Esophagus squamous epithelium (tissue), 5 donors: ENCODE measurements at places on chromosomes 3 and 15.

GRCh38 chr3:17301271-17301670 is 416.5 kb downstream of the PLCL2 start:
- no peak for DNase-seq

DNA sequence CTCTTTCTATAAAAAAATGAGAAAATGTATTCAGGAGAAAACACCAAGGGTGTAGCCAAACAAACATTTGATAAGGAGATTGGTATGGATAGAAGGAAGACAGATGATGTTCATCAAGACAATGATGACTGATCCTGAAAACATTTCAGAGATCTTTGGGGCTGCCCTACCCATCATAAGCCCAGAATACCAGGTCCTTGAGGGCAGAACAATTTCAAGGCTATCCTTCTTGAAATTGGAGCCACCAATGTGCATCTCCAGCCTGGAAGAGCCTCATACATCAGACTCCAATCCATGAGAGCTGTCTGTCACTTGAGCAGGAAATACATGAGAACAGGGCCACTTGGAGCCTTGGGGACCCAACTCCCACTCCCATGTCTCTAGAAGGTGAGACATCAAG is 89.5 kb upstream of the ANKRD28 start:
- DNase-seq: no peak

DNA sequence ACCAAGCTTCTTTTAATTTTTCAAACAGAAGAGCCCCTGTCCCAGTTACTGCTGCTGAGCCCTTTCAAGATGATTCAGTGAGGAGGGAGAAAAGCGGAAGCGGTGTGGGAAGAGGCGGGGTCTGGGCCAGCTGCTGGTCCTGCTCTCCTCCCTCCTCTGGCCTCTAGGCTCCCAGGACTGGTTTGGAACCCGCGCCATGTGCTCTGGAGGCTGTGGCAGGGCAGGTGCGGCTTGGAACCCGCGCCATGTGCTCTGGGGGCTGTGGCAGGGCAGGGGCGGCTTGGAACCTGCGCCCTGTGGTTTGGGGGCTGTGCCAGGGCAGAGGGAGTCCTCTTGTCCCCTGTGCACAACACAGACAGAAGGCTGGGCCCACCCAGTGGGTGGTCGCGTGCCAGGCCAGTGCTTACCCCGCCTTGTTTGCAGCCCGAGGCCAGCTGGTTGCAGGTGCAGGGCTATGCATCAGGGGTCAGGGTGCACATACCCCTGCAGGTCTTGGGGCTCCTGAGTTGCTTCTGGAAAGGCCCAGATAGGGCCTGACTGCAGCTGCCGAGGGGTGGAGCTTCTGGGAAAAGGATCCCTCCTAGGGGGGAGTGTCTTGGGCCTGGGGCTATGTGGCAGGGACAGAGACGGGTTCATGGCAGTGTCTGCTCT is 12.2 kb downstream of the ALG1L2 start:
- no peak for DNase-seq

- DNase-seq: no peak
Measured at GRCh38 chr3:12729051-12729651, 29.9 kb downstream of the TMEM40 start.

- no peak for DNase-seq
Measured at GRCh38 chr3:65291448-65292125, 603.8 kb upstream of the ADAMTS9 start.

DNA sequence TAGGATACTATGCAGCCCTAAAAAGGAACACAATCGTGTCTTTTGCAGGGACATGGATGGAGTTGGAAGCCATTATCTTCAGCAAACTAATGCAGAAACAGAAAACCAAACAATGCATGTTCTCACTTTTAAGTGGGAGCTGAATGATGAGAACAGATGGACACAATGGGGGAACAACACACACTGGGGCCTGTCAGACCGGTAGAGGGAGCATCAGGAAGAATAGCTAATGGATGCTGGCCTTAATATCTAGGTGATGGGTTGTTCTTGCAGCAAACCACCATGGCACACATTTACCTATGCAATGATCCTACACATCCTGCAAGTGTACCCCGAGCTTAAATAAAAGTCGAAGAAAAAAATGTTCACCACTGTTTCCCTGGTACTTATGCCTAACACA is 17.5 kb downstream of the SENP7 start:
- DNase-seq: no peak

GRCh38 chr15:27133249-27133648 is 162.3 kb downstream of the GABRG3 start:
- DNase-seq: no peak

DNA sequence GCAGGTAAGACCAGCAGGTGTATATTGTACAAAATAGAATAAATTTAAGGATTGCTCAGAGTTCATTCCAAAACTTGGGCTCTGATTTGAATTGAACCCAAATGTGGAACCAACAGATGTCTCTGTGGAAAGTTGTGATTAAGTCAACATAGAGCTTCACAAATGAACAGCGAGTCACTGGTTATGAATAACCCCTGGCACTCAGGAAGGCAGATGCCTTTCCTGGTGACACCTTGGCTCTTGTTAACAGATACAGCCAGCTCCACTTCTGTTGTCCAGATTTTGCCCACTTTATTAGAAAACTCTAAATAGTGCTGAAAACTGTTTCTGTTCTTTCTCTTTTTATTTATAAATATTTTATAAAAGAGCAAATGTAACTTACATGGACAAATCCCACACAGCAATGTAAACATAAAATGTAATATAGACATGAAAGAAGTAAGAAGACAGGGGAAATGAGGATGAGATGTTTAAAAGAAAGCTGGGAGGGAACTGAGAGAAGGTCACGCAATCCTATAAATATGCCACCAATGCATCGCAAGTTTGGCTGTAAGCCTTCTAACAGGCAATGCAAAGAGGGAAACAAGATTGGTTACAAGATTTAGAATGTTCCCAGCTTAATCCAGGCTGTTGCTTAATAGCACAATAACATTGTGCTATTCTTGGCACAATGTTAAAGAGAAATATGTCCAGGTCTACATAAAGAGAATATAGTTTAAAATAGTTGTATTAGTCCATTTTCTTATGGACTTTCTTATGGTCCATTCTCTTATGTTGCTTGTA is 495.5 kb downstream of the TAFA4 start:
- DNase-seq: no peak

GRCh38 chr3:33093847-33094246 is 3.1 kb downstream of the GLB1 start:
- DNase-seq: no peak

- DNase-seq: no peak
Measured at GRCh38 chr3:129795186-129796010, 98.1 kb downstream of the TMCC1 start.

DNA sequence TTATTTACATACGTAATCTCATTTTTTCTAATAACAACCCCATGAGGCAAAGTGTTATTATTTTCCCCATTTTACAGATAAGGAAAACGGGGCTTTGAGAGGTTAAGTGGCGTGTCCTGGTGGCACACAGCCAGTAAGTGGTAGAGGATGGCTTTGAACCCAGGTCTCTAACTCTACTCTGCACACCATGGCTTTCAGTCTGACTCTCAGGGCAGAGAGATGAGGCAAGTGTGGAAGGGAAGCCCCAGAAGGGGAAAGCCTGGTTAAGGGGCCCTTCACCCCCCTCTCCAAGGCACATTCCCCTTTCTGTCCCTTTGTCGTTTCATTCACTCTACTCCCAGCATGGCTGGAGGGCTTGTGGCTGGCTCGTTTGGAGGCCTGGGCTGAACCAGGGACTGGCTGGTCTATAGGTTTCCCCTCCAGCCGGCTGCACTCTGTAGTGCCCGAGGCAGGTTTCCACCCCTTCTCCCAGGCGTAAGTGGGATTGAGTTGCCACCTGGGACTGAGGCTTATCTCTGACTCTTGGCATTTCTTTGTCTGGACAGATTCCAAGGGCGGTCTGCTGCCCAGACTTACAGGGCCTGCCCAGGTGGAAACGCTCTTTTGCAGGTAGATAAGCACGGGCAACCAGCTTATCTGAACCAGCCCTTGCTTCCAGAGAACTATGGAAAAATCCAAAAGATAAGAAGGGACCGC is 12.1 kb downstream of the SEMA4B start:
- no peak for DNase-seq

DNA sequence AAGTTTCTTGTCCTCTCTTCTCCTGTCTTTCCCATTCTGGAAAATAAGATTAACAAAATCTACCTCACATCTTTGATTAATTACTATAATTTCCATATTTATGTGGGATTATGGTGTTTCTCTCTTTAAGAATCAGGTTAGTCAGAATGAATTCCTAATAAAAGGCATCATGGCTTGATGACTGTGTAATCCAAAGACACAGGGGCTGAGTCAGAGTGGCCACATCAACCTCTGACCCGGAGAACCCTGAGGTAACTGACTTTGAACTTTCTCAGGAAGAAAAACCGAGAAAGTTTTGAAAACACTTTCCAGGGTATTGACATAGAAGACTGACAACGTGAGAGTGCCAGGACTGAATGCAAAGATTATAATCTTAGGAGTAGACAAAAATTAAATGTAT is 170.3 kb upstream of the MCTP2 start:
- no peak for DNase-seq

- no peak for DNase-seq
Measured at GRCh38 chr3:152349392-152349791, 80.7 kb downstream of the MBNL1 start.

- no peak for DNase-seq
Measured at GRCh38 chr3:28042707-28043106, 198.7 kb upstream of the CMC1 start.
